ENCODE measurements at places on chromosomes 7 and 10. TPM values are rescaled to one million over a fixed set of nuclear protein-coding genes. Genes with fewer than 3 reads are reported as not detected.

TRUB1 gene
- 48.8 TPM for polyA plus RNA-seq

GTF2I gene
- 562 TPM for polyA plus RNA-seq

MAT1A gene
- polyA plus RNA-seq, result not detected

ZNF25 gene
- 72.6 TPM for polyA plus RNA-seq

GIMAP1 gene
- not detected for polyA plus RNA-seq

C7orf57 gene
- not detected for polyA plus RNA-seq

GRM3 gene
- 15.9 TPM for polyA plus RNA-seq

DPYSL4 gene
- polyA plus RNA-seq, result 143 TPM

ANKRD30A gene
- polyA plus RNA-seq, result not detected

HYCC1 gene
- 12.3 TPM for polyA plus RNA-seq

CTAGE4 gene
- not detected for polyA plus RNA-seq

CYP2C19 gene
- polyA plus RNA-seq, result 0.16 TPM

MYL10 gene
- polyA plus RNA-seq, result not detected

LEP gene
- polyA plus RNA-seq, result not detected

ASIC3 gene
- polyA plus RNA-seq, result 3.3 TPM

RARRES2 gene
- not detected for polyA plus RNA-seq

ZNF92 gene
- polyA plus RNA-seq, result 23.2 TPM

YKT6 gene
- polyA plus RNA-seq, result 93.4 TPM

FGFR2 gene
- 15.7 TPM for polyA plus RNA-seq

MLXIPL gene
- polyA plus RNA-seq, result not detected

TSPAN13 gene
- polyA plus RNA-seq, result 315 TPM

EPC1 gene
- 127 TPM for polyA plus RNA-seq

ZNF727 gene
- not detected for polyA plus RNA-seq

MBLAC1 gene
- 6.4 TPM for polyA plus RNA-seq

GPR26 gene
- polyA plus RNA-seq, result 8.0 TPM

IMMP2L gene
- polyA plus RNA-seq, result 9.7 TPM

ANK3 gene
- polyA plus RNA-seq, result 114 TPM

MUC12 gene
- not detected for polyA plus RNA-seq

PNLIPRP1 gene
- not detected for polyA plus RNA-seq

ATRNL1 gene
- 47.8 TPM for polyA plus RNA-seq

KCP gene
- polyA plus RNA-seq, result 0.54 TPM

PNLIPRP2 gene
- polyA plus RNA-seq, result not detected

MGAM2 gene
- polyA plus RNA-seq, result 0.76 TPM

CAV2 gene
- 1.1 TPM for polyA plus RNA-seq

PON1 gene
- not detected for polyA plus RNA-seq

CPSF4 gene
- polyA plus RNA-seq, result 238 TPM

EPHB4 gene
- polyA plus RNA-seq, result 1.4 TPM

GCK gene
- polyA plus RNA-seq, result 7.4 TPM

NEUROG3 gene
- polyA plus RNA-seq, result not detected

MSMB gene
- not detected for polyA plus RNA-seq
